ENCODE measurements at places on chromosomes 5 and 9.

DNA sequence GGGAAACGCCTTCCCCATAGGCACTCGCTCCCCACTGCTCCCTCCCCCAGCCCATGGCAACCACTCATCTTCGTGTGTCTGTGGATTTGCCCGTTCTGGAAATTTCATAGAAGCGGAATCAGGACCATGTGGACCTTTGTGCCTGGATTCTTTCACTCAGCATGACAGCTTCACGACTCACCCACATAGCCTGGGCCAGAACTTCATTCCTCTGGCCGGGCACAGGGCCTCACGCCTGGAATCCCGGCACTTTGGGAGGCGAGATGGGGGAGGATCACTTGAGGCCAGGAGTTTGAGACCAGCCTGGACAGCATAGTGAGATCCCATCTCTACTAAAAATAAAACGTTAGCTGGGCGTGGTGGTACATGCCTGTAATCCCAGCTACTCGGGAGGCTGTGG is 12.1 kb upstream of the DIPK1B start:
- no peak for DNase-seq

DNA sequence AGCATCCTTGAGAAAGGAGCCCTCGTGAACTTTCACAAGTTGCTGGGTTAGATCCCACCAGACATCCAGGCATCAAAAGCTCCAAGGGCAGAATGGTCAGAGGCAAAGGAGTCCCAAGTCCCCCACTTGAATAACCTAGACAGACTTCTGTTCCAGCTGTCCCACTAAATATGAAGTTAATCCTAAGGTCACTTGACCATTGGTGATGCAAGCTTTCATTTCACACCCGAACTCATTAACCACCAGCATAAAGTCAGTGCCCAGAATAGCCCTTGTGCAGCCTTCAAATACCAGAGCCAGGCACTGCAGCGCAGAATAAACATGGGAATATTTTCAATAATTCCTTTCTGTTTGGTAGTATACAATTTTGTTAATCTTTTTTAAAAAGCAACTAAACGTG is 28.9 kb downstream of the OXCT1 start:
- no peak for DNase-seq

- DNase-seq, result no peak
Observed at GRCh38 chr5:61817472-61818326, 485.6 kb downstream of the ZSWIM6 start.

DNA sequence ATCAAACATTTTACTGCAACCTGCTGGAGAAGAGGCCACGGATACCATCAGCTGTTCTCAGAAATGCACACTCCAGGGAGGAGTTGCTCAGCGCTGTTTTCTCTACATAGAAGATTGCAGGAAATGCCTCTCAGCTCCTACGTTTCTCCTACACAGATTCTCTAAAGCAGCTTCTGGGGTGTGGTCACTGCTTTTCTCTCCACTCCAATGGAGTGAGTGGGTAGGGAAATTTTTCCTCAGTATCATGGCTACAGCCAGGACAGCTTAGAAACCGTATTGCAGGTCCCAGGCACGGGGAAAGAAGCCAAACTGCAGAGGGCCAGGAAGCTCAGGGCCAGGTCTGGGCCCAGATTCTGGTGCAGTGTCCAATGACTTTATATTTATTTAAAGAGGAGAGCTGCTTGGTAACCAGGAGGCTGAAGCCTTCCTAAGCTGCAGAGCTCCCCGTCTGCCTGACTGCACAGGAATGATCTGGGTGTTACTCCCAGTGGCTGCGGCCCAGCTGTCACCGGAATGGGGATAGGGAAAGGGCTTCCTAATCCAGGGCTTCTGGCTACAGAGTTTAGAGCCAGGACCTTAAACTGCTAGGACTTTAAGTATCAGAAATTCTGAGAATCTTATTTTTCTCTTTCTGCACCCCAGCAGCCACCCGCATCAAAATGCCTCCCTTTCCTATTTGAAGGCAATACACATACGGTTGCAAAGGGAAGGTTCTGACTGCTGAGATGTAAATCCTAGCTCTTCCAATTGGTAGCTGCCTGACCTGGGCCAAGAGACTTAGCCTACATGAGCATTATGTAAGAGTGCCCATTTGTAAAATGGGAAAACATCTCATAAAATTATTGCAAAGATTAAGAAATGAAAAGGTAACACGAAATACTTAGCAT is 1.4 kb upstream of the SPTAN1 start:
- DNase-seq, result peak; percentile 11

GRCh38 chr5:95280401-95281095 is 4.3 kb downstream of the MCTP1 start:
- no peak for DNase-seq

GRCh38 chr9:18775930-18776329 is 257.1 kb downstream of the SAXO1 start:
- DNase-seq, result no peak

DNA sequence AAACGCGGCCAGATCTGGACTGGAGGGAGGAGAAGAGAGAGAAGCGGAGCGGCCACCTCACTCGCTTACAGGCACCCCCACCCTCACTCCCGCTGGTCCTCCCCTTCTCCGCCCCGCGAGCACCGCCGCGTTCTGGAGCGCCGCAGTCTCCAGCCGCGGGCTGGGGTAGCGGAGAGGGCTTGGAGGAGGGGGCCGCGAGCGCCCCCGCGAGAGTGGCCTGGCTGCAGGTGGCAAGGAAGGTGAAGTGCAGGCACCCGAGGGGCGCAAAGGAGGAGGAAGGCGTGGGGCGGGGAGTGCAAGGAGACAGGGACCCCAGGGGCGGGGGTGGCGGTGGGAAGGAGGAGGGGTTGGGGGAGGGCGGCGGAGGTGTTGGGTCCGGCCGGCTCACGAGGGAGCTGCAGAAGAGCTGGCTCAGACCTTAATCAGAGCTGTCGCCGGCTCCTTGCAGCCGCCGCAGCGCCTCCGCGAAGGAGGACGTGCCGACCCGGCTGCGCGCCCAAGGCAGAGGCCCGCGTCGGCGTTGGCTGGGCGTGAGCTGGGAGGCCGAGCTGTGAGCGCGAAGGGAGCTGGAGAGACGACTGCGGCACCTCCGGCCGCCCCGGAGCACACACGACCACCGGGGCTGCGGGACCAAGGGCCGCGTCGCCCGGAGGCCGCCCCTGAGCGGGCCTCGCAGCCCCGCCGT is at the start of gene DMRT3:
Gene DMRT3 (plus strand): TSS at position 398 of the 685 bp plus-strand sequence. CDS start 347 bp downstream, outside the sequence.
- no peak for DNase-seq

GRCh38 chr5:14464671-14465070 is 116.9 kb upstream of the OTULINL start:
- DNase-seq, result no peak

- DNase-seq, result no peak
Observed at GRCh38 chr5:14501353-14502293, 80.0 kb upstream of the OTULINL start.

GRCh38 chr5:93297116-93297515 is 283.9 kb downstream of the NR2F1-AS1 start:
- no peak for DNase-seq

- no peak for DNase-seq
Observed at GRCh38 chr5:15260356-15261268, 239.4 kb upstream of the FBXL7 start.

- no peak for DNase-seq
Observed at GRCh38 chr5:124544366-124545055, 201.9 kb downstream of the ZNF608 start.
